CD14-positive monocyte (primary cell): ENCODE measurements at places on chromosomes 6 and 20.

GRCh38 chr20:25328954-25329498 is 61.6 kb downstream of the ABHD12 start:
- no peak for DNase-seq

DNA sequence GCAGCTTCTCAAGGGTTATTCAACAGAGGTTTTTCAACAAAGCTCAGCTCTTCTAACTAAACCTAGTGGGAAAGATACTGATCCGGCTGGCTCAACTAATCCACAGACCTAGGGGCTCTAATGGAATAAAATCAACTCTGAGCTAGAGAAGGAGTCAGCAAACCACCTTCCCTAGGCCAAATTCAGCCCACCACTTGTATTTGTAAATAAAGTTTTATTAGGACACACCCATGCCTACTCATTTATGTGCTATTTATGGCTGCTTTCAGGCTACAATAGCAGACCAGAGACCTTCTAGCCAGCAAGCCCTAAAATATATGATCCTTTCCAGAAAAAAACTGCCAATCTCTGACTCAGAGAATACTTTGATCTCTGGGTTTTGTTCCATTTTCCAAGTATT is 6.0 kb upstream of the RAB22A start:
- DNase-seq = no peak

GRCh38 chr6:22884456-22884855 is 315.1 kb downstream of the HDGFL1 start:
- DNase-seq = no peak

GRCh38 chr6:104418125-104418524 is 441.6 kb downstream of the HACE1 start:
- no peak for DNase-seq

GRCh38 chr6:40504274-40504673 is 82.9 kb downstream of the LRFN2 start:
- DNase-seq = peak; percentile 49

GRCh38 chr6:5513408-5513807 is 252.1 kb downstream of the FARS2 start:
- no peak for DNase-seq

- DNase-seq = no peak
These were observed 71.7 kb downstream of the B4GALT5 start for GRCh38 chr20:49641683-49642656.

- no peak for DNase-seq
These were observed 160.7 kb downstream of the DLL1 start for GRCh38 chr6:170130201-170130621.

DNA sequence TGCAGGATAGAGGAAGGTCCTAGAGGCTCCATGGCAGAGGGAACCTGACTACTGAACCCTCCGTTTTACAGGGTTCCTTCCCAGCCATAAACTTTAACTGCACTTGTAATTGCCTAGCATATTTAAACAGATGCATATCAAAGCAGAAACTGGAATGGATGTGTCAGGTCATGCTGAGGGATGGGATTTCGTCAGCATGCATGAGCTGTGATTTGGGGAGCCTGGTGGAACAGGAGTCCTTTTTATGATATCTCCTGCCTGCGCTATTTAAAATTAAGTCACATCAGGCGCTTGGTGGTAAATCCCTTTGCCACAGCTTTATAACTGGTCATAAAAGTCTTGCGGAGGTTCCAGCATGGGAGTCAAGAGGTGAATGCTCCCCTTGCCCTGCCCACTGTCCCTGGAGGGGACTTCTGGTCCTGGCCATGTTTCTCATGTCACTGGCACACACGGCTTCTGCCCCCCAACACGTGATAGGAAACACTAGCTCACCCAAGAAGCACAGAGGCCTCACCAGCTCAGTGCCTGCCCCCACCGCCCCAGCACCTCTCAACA is 26.0 kb upstream of the PCMTD2 start:
- DNase-seq = no peak

DNA sequence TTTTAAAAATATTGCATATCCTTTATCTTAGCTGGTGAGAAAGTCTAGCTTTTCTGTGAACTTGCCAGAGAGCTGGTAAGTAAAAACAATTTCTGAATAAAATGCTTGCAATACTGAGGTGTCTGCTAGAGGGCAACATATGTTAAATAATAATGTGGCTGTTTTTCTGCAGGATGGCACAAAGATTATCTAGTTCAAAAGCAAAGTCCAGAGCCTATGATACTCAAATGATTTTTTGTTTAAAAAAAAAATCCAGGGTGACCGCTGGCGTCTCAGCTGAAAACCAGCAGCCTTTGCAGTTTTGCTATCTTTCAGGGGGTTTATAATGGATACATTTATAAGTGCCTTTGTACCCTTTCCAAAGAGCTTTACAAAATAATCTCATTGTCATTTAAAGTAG is 194.9 kb downstream of the PHACTR1 start:
- DNase-seq = peak; percentile 34

DNA sequence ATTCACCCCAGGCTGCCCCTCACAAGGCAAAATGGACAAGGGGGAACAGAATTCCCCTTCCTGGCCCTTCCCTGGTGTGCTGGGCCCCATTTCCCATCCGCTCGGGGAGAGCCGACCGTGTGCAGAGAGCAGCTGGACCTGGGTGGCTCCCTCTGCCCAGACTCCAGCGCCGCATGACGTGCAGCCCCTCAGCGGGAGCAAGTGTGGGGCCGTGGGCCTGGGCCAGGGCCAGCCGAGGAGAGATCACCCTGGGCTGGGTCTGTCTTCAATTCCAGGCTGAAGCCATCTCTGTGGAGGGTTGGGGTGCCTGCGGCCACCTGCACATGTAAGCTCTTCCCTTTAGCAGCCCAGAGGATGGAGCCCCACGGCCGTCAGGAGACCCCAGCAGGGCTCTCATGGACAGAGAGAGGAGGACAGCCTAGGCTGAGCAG is 241.8 kb downstream of the TTLL2 start:
- no peak for DNase-seq

- peak; percentile 49 for DNase-seq
These were observed 15.4 kb downstream of the PEDS1 start for GRCh38 chr20:50138120-50138478.

DNA sequence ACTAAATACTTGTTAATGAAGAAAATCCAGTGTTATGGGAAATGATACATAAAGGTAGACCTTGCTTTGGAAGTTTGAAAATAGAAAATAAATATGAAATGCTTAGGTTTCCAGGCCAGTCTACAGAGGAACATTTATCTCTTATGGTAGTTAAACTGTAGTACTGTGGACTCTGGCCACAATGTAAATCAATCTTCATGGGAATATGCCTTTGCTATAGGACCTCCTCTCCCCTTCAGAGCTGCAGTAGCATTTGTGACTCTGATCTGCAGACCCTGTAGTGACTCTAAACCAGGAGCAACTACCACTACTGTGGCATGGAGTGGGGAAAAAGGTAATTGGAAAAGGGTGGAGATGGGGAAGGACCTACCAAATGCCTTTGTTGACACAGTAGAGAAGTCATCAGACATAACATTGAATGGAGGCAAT is 4.5 kb downstream of the HSPA1A start:
- DNase-seq = no peak

- no peak for DNase-seq
These were observed 657 bp downstream of the EMILIN3 start for GRCh38 chr20:41365777-41366545.

DNA sequence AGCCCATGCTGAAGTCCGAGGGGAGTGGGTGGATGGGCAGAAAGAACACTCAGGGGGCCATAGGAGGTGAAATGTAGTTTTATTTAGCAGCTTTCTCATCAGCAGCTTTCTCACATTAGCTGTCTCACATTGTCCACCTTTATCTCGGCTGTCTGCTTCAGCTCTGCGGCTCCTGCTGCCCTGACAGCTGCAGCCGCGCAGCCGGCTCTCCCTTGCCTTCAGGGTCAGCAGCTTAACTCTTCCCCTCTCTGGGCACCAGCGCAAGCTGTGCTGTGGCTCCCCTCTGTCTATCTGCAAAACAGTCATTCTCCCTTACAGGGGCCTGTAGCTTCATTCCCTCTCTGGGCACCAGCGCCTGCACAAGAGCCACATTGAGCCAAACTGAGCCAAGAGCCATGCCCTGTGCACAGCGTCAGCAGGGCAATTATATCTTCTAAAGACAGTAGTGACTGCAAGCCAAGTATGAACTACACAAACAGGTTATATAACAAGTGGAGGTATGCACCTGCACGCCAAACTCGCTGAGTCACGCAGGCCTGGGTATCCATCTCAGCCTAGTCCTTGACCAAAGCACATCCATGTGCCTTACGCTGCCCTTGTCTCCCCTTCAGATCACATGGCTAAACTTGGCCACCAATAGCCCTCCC is 198.8 kb downstream of the EYA2 start:
- DNase-seq = no peak

DNA sequence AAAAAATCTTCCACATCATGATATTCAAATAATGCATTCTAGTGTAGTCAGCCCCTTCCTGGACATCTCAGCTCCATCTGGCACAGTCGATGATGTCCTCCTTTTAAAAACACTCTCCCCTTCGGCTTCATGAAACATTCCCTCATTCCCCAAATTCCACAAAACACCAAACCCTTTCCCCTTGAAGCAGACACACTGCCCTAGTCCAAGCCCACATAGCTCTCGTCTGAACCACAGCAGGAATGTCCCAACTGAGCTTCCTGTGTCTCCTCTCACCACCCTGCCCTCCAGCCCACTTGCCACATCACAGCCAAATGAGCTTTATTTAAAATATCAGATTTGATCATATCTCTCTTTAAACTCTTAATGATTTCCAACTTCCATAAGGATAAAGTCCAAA is 106.4 kb upstream of the CARMIL1 start:
- DNase-seq = peak; percentile 34

DNA sequence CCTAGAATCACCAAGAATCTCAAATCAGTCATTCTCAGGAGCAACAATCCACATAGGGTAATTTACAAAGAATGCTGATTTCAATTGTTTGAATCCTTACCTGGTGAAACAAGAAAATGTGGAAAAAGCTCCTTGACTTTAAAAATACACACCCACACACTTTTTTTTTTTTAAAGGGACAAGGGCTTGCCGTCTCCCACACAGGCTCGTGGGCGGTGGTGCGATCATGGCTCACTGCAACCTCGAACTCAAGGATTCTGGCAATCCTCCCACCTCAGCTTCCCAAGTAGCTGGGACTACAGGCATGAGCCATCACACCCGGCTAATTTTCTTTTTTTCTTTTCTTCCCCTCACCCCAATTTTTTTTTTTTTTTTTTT is 30.7 kb downstream of the PARD6B start:
- DNase-seq = no peak

DNA sequence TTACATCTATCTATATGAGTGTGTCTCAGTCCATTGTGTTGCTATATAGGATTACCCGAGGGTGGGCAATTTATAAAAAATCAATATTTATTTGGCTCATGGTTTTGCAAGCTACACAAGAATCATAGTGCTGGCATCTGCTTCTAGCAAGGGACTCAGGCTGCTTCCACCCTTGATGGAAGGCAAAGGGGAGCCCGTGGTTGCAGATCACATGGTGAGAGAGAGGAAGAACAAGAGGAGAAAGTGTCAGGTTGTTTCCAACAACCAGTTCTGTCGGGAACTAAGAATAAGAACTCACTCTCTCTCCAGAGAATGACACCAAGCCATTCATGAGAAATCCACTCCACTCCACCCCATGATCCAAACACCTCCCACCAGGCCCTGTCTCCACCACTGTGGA is 48.2 kb upstream of the TENT5A start:
- no peak for DNase-seq

DNA sequence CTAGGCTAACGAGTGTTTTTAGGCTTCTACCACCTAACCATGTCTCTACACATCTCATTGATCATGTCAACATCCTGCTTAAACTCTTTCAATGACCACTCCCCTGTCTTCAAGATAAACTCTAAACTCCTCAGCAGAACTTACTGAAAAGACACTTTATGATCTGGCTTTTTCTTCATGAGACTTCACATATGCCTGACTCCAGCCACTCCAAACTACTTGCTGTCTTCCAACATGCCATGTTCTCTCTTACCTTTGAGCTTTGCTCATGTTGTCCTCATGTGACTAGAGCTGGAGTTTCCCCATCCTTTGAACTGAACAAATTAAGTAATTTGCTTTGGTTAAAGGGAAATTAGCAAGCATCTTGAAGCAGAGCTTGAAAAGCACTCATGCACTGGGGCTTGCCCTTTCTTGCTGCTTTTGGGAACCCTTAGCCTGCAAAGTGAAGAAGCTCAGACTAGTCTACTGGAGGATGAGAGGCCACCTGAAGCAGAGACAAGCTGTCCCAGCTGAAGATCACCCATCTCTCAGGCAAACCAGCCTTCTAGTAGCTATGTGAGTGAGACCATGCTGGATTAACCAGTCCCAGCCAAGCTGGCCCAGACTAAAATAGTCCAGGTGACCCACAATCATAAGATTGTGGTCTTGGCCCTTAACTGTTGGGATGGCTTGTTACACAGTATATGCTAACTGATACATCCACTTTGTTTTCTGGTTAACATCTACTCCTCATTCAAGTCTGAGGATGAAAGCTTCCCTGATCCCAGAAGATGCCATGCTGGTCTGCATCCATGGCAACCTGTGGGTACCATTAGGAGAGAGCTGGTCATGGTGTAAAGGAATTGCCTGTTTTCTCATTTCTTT is 235.8 kb downstream of the GMPR start:
- no peak for DNase-seq

- DNase-seq = no peak
These were observed 16.0 kb downstream of the MYH7B start for GRCh38 chr20:34971561-34972235.

DNA sequence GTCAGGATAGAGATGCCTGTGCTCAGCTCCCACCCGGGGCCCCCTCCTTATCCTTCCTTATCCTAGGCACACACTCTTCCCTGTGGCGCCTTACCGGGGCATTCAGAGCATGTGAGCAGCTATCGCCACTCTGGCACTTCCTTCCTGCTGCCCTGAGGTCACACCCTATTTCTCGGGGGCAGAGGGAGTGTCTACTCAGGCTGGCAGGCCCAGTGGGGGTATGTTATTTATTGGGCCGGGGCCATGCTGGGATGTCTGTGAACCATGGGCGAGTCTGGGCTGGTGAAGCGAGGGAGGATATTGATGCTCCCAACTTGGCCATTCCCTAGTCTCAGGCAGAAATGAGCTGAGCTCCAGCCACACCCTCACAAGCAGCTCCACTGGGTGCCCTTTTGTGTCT is 3.9 kb upstream of the LY6G6D start:
- DNase-seq = no peak

GRCh38 chr6:73766040-73766439 is 70.0 kb downstream of the CD109 start:
- DNase-seq = no peak

DNA sequence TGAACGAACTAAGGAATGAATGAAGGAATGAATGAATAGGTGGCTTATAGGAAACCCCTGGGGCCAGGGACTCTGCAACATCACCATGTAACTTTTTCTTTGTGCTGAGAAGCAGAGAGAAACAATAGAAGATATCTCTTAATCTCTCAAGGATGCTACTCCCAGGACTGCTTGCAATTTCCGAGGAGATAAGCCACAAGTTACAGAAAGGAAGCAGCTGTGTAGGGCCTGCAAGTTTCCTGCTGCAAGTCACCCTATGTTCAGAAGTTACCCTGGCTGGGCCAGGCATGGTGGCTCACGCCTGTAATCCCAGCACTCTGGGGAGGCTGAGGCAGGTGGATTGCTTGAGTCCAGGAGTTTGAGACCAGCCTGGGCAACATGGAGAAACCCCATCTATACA is 7.3 kb upstream of the MAVS start:
- DNase-seq = no peak

GRCh38 chr6:28711325-28711724 is 185.6 kb downstream of the GPX5 start:
- DNase-seq = no peak
